ENCODE measurements at places on chromosomes 5 and 9.

- DNase-seq: no peak
Observed at GRCh38 chr9:133153227-133154096, 10.3 kb downstream of the GBGT1 start.

DNA sequence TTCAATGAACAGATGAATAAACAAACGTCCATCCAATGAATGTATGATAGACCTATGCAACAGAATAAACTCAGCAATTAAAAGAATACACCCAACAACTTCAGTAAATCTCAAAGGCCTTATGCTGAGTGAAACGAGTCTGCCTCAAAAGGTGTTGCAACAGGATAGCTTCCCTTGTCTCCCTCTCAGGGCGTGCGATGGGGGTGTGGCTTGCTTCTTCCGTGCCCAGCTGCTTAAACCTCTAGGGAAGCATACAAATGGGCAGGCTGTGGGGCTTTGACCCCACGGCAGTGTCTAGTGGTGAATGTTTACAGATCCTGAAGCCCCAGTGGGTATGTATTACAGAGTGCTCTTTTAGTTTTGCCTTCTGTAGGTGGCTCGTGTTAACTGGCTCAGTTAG lies 87.0 kb upstream of the CCL21 start:
- no peak for DNase-seq

DNA sequence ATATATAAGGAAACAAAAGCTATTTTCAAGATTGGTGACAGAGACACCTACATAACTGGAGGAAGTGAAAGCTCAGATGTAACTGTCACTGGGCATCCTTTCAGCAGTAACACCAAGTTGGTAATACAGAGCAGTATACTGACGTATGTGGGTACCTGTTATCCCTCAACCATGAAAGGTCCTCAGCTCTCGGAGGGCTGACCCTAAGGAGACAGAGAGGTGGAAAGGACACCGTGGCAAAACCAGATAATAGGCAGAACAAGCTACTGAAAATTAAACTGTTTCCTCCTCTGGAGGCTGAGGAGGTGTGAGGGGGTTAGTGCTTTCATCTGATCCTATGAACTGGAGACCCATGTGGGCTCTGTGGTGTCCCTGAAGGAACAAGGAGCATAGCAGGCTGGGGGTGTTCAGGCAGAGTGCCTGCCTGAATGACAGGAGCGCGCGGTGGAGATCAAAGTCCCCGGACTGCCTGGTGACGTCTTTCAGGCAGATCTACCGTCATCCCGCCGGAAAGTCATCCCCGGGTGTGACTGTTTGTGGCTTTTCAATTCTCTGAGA lies 130.2 kb upstream of the FSTL4 start:
- no peak for DNase-seq

DNA sequence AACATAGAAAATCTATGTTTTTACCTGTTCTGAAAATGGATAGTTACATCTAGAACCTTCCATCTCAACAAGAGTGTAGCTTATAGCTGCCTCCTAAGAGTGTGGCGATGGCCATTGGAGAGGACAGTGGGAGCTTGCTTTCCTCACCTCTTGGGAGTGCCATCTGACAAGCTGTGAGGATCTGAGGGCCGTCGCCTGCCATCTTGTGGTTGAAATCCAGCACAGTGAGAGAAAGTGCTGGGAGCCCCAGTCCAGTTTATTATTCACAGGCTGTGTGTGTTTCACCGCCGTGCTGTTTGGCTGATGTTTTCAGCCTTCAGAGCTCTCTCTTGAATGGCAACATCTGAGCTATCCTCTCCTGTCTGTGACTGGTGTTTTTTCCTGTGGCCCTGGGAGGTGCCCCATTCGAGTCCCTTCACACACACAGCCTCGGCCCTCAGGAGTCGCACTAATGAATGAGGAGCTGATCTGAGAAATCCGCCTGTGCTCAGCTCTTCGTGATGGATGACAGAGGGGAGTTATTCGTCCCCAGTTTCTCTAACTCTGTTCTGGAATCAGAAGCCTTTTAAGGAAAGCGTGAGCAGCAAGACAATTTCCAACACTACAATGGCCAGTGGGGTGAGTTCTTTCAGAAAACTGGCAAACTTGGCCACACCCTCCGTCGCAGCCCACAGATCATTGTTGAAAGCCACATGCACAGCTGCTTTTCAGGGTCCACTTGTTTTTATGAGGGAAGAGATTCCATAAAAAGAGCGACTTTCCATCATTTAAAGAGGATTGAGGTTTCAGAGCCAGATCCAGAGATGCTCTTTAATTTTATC lies 170.3 kb downstream of the PDZD2 start:
- DNase-seq: peak; percentile 90

- DNase-seq: no peak
Observed at GRCh38 chr5:2185646-2186471, 303.1 kb upstream of the IRX4 start.

DNA sequence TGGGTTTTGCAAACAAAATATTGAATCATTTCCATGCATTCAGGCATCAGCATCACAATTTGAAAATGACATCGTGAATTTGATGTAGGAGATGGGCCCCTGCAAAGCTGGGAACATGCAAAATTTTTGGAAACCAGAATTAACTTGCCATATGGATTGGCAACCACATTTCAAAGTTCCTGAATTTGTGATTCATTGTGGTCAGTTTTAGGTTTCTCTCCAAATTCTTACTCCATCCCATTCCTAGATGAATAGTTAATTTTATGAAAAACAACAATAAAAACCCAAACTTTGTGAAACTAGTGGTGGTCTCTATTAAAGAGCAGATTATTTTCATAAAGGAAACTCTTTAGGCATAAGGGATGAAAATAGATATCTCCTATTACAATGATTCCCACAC lies 107.8 kb upstream of the SLIT3 start:
- DNase-seq: no peak

GRCh38 chr9:11962327-11962726 lies 730.9 kb upstream of the TYRP1 start:
- no peak for DNase-seq

GRCh38 chr9:89941875-89942274 lies 337.1 kb downstream of the GADD45G start:
- no peak for DNase-seq

GRCh38 chr9:89442981-89443814 lies 54.7 kb downstream of the SEMA4D start:
- DNase-seq: no peak

DNA sequence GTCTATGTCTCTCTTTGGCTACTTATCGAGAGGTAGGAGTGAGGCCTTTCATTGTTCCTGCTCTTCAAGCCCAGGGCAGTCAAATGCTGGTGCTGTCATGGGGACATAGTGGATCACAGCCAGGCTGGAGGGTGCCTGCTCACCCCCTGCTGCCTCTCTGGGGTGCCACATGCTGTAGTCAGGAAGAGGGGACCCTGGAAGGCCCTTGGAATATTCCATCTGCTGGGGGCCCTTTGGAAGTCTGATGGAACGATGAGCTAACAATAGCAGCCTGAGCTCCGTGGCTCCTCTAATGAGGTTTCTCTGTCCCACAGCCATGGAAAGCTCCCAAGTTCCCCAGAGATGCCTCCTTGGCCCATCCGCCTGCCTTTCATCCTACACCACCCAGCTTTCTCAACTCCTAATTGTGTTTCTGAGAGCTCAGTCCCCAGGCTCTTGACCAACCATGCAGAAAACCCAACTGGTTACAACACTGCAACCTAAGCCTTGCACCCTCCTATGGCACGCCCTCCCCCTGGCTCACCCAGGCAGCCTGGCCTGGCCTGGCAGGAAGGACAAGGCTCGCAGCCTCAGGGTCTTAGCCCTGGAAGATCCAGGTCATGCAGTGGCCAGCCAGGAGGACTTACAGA lies 91.7 kb downstream of the NRG2 start:
- DNase-seq: peak; percentile 40

- no peak for DNase-seq
Observed at GRCh38 chr9:17986595-17986994, 407.7 kb downstream of the SH3GL2 start.

- DNase-seq: no peak
Observed at GRCh38 chr9:2243666-2244555, 228.8 kb downstream of the SMARCA2 start.

GRCh38 chr5:16936150-16936988 lies at the start of gene MYO10:
MYO10 (minus strand) TSS chr5:16936288; CDS start chr5:16935808, 480 bp downstream.
- DNase-seq: no peak

- DNase-seq: no peak
Observed at GRCh38 chr5:16412556-16412955, 53.0 kb downstream of the ZNF622 start.

- DNase-seq: no peak
Observed at GRCh38 chr5:39584927-39585326, 160.1 kb upstream of the DAB2 start.

- no peak for DNase-seq
Observed at GRCh38 chr5:20469792-20470191, 481.8 kb upstream of the CDH18 start.

- no peak for DNase-seq
Observed at GRCh38 chr5:179854356-179854755, 4.3 kb downstream of the MRNIP start.

DNA sequence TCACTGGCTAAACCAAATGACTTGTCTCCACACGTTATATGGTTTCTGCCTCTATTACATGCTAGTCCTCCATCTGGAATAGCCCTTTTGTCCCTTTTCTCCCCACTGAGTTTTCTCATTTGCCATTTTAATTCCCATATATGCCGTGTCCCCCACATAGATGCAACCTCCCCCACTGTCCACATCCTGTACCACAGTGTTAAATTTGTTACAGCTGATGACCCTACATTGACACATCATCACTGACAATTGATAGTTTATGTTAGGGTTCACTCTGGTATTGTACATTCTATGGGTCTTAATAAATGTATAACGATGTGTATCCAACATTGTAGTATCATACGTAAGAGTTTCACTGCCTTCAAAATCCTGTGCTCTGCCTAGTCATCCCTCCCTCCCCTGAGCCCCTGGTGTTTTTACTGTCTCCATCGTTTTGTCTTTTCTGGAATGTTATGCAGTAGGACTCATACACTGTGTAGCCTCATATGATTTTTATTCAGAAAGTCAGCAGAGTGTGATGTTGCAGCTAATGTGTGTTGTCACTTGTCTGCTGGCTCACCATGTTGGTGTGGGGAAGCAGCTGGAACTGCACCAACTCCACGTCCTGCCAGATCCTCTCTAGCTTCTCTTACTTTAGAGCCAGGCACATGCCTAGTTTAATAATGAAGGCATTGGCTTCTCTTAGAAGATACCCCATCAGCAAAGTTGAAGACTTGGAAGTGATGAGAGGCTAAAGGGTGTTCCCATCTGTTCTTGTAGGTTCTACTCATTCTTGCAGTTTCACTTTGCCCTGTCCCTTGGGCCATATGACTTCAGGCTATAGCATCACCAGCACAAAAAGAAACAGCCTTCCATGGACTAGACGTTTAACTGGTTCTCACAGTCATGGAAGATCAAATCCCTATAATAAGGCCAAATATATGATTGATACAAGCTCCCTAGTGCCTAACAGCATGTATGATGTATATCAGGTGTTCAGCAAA lies 30.2 kb downstream of the LRRC70 start:
- DNase-seq: no peak

- no peak for DNase-seq
Observed at GRCh38 chr5:113969901-113970300, 392.0 kb upstream of the KCNN2 start.

- DNase-seq: peak; percentile 79
Observed at GRCh38 chr5:141003791-141004611, 37.7 kb downstream of the PCDHAC2 start.

DNA sequence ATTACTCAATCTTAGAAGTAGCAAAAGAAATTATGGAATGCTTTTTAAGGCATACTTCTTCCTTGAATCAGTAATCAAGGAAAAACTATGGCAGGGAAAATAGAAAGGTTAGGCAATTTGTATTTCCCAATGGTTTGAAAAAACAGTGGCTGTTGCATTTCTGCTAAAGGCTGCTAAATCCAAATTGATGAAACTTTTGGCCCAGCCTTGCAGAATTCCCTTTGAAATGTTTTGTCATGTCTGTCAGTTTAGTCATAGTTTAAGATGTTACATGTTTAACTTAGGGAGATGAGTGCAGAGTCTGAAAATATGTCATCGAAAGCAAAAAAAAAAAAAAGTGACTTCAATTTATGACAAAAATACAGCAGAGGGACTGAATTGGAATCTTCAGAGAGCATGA lies 878.9 kb upstream of the WWC1 start:
- no peak for DNase-seq

GRCh38 chr5:95852567-95852966 lies 30.0 kb upstream of the GLRX start:
- no peak for DNase-seq

DNA sequence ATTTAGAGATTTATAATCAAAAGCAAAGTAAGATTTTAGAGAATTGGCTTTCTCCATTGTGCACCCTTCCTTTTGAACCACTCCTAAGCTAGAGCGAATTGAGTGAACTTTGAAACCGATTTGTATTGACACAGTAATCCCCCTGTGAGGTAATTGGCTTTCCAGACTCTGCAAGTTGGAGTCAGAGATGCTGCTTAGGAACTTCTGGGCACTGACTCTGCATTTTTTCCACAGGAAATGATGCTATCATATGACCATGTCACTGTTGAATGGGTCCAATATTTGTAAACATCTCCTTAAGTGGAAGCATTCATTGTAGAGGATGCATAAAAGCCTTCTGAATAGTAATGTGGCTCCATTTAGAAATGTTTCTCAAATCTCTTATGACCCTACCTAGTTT lies 394.4 kb upstream of the ZNF608 start:
- no peak for DNase-seq

DNA sequence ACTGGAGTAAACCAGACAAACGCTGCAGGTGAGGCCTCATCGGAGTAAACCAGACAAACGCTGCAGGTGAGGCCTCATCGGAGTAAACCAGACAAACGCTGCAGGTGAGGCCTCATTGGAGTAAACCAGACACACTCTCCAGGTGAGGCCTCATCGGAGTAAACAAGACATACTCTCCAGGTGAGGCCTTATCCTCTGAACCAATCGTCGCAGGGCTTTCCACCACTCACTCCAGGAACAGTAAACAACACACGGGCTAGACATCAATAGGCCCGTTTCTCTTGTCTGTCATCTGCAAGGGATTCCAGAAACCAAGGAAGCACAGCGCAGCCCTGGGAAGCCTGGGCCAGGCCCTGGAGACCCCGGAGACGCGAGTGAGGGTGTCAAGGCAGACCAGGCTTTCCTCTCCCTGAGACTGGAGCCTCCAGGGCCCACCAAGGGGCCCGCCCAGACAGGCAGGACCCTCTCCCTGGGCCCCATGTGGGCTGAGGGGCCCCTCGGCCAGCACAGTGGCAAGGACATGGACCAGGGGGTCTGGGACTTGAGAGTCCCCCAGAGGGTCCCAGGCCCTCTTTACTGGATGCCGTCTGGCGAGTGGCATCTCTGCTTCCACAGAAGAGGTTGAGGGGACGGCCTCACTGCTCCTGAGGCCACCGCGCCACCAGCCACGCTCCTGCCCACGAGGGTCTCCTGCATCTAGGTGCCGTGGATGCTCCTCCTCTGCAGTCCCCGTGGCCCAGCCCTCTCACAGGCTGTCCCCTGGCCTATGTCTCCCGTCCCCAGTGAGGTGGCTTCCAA lies 26.4 kb upstream of the NSMF start:
- DNase-seq: no peak

DNA sequence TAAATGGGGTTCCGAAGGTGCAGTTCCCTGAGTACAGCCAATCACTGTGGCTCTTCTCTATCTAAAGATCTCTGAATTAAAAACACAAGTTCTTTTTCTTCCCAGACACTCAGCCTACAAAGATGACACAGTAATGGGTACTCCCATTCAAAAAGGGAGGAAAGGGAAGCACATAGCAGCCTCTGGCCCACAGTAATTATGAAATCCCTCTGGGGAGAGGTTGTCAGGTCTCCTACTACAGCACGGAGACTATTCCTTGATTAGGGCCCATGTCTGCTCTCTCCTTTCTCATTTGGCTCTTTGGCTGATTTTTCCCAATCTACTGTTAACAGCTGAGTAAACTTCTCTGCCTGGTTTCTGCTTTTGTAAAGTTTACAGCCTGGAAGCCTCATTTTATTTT lies 62.0 kb upstream of the RANBP3L start:
- DNase-seq: no peak

GRCh38 chr9:110257097-110257841 lies 962 bp upstream of the TXN start:
- DNase-seq: peak; percentile 46

Data from cerebellar cortex (tissue), 1 donor.